ENCODE measurements at places on chromosomes 3 and 15.

GRCh38 chr3:14913926-14914778, 33.2 kb upstream of the NR2C2 start:
- no peak for ATAC-seq

DNA sequence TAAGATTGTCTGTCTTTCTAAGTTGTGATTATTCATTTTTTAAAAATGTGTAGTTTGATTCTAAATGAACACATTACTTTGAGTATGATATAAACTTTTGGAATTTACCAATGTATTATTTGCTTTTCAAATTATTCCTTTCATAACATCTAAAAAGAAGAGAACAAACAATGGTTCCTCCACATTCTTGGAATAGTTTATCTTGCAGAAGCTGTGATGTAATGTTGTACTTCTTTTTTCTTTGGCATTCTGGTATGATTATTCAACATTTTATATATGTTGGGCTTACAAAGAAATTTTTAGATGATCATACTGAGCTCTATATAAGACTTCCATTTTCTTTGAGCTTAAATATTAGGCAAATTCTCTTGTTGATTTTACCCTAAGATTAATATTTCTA, 419.2 kb downstream of the DIPK2A start:
- no peak for ATAC-seq

DNA sequence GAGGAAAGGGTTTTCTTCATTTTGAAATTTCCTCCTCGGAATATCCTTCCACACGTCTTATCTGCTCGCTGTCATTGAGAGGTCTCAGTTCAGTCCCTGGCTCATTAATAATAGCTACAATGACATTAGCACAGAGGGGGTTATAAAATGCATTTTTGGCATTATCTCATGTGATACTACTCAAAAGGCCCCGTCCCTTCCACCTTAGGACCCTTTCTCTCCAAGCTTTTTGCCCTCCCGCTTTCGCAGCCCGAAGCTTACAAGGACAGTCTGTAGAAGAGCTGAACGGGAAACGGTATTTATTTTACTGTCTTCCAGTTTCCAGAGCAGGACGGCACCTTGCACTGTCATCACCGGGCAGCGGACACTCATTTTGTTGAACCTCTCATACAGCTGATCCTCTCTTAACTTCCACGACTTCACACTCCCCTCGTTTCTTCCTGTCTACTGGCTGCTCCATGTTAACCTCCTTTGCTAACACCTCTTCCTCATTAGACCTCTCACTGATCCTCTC, 5.6 kb upstream of the PLEKHO2 start:
- ATAC-seq: no peak

- ATAC-seq: no peak
Measured at GRCh38 chr3:153970741-153971347, 150.3 kb upstream of the ARHGEF26 start.

GRCh38 chr15:58501006-58501405, 69.2 kb downstream of the LIPC start:
- no peak for ATAC-seq

DNA sequence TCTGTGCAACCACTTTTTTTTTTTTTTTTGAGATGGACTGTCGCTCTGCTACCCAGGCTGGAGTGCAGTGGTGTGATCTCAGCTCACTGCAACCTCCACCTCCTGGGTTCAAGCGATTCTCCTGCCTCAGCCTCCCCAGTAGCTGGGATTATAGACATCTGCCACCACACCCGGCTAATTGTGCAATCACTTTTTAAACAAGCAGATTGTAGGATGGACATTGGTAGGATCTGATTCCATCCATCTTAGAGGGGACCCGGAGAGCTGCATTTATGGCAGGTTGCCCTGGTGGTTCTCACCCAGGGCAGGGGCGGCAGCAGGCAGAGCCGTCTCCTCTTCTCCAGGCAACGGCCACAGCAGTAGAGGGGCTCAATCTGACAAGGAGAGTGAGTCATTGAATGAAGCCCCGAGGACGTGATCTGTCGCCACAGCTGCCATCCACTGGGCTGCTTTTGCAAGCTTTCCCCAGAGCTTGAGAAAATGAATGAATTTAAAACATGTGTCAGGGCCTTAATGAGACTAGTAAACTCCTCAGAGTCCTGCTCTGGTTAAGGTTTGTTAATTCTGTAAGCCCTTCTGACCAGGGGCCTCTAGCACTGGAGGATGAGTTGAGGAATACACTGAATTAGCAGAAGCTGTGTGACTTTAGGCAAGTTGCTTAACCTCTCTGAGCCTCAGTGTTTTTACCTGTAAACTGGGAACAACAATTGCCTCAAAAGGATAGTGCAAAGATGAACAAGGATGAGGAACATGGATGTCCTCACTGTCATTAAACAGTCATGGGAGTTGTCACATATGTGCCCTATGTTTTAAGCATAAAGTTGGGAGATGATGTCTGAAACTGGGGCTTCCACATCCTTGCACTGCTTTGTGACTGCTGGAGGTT, 129.1 kb downstream of the ASB7 start:
- no peak for ATAC-seq

DNA sequence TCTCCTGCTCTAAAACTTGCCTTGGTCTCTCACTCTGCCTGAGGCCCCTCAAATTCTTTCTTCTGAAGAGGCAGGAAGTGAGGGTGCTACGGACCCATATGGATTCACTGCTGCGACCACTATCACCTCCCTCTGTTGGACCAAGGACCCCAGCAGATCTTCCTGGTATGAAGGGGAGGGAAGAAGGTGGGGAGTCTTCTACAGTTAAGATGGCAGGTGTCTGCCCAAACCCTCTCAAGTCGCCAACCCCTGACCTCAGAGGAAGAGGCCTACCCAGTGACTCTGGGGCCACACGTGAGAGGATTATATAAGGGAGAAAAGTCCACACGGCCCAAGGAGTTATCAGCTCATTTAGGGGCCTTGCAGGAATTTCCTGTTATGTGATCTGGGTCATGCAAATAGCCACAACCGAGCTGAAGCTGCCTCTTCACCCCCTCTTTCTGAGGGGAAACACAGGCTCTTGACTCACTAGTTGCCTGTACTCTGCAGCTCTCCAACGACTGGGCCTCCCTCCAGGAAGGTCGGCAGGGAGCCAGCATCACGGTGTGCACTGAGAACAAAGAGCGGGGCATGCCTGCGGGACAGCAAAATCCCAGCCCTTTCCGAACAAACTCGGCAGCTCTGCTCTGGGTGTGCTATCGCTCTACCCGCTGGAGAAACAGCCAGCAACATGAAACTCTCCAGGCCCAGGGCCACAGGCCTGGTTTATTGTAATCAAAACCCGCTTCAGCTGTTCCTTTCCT, 116.0 kb downstream of the XXYLT1 start:
- peak; percentile 32 for ATAC-seq
